ENCODE measurements at places on chromosomes 16 and 17. TPM values are rescaled to one million over a fixed set of nuclear protein-coding genes. Genes with fewer than 3 reads are reported as not detected.

KRTAP9-2 gene
- total RNA-seq = not detected

OTOP2 gene
- total RNA-seq = not detected

GAST gene
- not detected for total RNA-seq

KRTAP1-5 gene
- total RNA-seq = not detected

RNF43 gene
- not detected for total RNA-seq

GRCh38 chr17:66348584-66349165, 46.3 kb downstream of the PRKCA start:
- no peak for DNase-seq

DNA sequence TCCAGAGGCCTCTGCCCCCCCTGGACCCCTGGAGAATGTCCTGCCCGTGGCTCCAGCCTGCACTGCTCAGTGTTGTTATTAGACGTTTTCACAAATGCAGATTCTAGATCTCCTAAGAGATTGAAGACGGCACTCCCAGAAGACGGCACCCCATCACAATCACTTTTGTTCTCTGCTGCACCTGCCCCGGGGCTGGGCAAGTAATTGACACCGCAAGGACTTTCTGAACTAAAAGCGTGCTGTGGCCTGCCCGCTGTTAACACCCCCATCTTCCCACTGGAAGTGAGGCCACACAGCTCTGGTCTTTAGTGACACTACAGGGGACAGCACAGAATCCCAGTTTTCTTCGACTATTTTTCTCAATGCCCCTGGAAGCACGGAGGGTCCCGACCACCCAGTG, 256.9 kb downstream of the ENGASE start:
- DNase-seq = no peak

GRCh38 chr17:76843703-76844484, 24.3 kb upstream of the MGAT5B start:
- no peak for DNase-seq

DNA sequence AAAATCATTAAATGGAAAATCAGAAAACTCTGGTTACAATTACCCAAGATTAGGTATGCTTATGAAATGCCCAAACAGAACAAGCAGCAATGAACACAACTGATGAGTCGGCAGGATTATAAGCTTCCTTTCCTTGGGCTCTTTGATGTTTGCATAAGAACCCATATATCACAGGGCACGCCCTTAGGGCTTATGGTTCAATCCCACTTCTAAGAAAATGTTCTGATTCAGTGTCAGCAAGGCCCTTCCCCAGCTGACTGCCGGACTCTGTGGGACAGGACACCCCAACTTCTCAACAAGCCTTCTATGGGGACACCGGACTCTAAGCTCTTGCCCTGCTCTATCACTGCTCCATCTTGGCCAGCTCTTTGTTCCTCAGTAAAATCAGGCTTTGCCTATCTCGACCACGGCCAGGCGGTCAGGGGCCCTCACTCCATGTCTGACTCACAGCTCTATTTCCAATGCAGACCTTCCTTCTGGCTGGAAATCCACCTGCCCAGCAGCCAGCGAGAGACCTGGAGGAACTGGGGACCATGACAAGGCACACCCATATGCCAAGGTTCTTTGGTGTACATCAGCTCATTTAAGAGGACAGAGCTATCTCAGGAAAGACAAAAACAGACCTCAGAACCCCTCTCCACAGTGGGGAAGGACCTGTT, 26.8 kb downstream of the LITAFD start:
- DNase-seq = no peak

DNA sequence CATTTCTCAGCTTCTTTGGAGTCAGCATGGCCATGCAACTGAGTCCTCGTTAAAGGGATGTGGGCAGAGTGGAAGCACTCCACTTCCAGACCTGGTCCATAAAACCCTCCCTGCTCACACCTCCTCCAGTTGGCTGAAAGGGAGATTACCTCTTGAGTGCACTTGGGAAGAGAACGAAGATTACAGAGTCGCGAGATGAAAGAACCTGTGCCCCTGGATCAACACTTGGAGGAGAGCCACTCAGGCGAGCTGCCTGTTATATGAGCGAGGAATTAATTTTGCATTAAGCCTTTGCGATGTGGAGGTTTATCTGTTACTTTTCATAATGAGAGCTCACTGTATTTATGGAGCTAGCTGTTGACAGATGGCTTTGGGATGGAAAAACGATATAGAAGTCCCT, 147.9 kb downstream of the MAF start:
- DNase-seq = no peak

DNA sequence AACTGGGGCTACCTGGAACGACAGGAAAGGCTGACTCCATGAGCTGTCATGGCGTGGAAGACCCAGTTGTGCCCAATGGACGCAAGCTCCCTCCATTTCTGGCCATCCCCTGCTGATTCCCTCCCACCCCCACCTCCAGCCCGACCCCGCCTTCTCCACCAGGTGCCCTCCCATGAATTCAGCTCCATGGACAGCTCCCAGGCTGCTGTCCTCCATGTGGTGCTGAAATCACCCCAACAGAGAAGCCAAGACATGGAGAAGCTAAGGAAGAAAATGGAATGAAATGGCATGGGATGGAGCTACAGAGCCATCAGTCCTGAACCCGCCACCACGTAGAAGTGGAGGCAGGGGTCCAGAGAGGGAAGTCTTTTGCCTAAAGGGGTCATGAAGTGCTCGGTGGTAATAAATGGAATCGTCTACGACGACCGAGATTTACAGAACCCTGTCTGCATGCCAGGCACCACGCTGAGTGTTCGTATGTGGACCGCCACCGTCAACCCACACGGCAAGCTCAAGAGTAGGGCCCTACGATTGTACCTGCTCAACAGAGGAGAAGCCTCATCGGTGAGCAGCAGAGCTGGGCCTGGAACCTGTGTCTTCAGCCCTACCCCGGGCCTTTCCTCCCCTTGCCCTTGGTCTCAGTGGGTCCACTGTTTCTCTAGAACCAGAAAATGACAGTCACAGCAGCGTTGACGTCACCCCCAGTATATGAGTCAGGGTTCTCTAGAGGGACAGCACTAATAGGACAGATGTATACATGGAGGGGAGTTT, 9.3 kb upstream of the ZC3H18 start:
- no peak for DNase-seq

DNA sequence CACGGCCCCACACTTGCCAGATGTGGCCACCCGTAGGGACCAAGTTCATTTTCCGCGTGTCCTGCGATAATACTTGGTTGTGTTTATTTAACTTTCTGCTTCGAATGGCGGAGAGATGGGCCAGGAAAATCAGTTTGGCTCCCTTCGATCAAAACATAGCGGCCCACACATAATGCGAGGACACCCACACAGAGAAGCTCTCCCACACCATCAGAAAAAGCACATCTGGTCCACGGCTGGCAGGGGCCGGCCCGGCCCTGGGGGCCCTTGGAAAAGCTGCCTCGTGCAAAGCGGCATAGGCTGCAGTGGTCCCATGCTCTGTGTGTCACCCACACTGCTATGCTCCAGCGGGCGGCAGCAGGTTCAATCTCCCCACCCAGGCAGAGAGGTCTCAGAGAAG, 46.9 kb downstream of the ZNF423 start:
- DNase-seq = no peak
